ENCODE measurements at places on chromosomes 2 and 18.

- no peak for ATAC-seq
Measured at GRCh38 chr2:43387092-43388062, 161.0 kb upstream of the ZFP36L2 start.

DNA sequence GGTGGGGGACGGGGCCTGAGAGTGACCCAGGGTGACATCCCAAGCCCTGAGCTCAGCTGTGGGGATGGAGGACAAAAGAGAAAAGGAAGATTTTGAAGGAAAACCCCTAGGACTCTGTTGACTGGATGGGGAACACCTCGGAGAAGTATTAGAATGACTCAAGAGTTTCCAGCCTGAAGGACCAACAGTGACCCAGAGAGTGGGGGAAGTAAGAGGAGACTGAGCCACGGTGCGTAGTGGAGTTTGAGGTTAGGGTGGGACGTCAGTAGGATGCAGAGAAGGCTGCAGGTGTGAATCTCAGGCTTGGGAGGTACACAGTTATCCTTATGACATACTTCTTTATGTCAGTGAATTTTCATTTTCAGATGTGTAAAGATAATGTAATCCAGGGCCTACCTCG, 119.5 kb downstream of the NCK2 start:
- no peak for ATAC-seq

DNA sequence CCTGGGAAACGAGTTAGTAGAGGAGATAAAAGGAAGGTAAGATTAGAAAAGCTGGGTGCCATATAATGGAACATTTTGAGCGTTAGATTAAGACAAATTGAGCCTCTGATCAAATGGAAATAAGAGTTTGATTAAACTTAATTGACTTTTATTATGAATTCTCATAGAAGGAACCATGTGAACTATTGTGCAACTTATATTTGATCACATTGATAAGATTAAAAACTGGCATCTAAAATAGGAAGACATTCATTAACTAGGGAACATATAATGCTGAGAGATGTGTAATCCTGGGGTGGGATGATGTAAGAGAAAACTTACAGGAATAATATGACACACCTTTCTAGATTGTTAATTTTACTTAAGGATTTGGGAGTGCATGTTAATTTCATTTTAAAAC, 22.5 kb downstream of the TBR1 start:
- no peak for ATAC-seq

DNA sequence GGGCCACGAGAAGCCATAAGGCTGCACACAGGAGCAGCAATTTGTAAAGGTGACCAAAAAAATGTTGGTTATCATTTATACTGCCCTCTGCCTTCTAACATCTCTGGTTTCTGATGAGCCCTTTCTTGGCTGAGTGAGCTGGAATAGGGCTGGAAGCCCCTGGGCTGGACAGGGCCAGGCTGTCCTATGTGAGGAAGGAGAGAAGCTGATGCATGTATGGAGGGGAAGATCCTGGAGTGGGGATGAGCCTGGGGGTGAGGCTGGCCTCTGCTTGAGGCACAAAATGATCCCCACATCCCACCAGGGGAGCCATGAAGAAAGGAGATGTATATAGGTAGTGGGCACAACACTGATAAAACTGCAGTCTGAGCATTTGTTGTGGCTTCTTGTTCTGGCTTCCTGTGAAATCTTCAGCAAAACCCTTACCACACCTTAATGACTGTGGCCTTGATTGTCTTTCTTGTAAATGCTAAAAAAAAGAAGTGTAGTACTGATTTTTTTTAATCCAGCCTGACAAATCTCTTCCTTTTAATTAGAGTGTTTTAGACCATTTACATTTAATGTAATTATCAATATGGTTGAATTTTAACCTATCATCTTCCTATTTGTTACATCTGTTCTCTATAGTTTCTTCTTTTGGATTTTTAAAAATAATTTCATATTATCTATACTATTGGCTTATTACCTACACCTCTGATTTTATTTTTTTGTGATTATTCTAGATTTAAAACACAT, 5.6 kb downstream of the SNED1 start:
- ATAC-seq: no peak

DNA sequence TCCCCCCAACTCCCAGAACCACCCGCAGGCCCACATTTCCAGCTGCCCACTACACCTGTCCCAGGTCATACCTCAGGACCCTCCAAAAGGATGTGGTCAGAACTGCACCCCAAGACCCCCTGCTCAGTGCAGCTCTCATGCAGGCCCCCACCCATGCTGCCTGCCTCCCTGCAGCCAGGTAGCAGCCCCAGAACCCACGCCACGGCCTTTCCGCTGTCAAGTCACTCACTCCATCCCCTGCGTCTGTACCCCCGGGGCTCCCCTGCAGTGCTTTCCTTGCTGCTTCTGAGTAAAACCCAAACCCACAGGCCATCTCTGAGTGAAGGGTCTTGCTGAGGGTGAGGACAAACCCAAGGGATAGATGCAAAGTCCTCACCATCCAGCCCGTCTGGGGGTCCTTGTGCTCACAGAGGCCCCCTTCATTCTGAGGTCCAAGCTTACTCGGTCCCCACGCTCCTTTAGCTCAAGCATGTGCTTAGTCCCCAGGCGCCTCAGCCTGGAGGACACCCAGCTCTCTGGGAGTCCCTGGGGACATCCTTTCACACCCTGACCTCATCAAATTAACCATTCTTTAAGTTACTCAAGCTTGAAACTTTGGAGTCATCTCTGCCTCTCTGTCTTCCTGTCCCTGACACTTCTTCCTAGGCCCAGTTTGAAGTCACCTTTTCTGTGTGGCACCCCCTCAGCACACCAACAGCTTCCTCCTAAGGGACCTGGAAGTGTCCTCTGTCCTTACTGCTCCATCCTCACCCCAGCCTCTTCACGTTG, 130.1 kb downstream of the SMAD7 start:
- no peak for ATAC-seq

DNA sequence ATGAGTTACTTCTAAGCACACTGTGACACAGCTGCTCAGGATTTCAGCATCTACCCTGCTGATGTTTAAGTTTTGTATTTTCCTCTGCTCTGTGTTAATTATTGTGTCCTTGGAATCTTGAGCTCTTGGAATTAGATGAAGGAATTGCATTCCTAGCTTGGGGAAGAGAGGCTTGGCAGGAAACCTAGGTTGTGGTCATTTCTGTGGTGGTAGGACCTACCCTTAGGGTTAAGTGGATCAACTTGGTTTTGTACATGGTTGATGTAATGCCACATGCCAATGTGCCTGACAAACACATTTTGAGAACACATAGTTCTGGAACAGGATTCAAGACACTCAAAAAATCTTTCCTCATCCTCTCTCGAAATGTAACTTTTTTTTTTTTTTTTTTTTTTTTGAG, 264.5 kb upstream of the MEX3C start:
- ATAC-seq: no peak

- ATAC-seq: no peak
Measured at GRCh38 chr2:128500138-128500800, 181.6 kb upstream of the HS6ST1 start.

GRCh38 chr2:69993048-69993565, 31.7 kb upstream of the ASPRV1 start:
- ATAC-seq: no peak
